ENCODE measurements at places on chromosomes 3 and 15. TPM values are rescaled to one million over a fixed set of nuclear protein-coding genes. Genes with fewer than 3 reads are reported as not detected.

SLC22A14 gene
- 0.32 TPM for total RNA-seq

FGF12 gene
- not detected for total RNA-seq

KY gene
- total RNA-seq = 4.8 TPM

GOLGA6L10 gene
- total RNA-seq = 0.32 TPM

MYZAP gene
- 0.65 TPM for total RNA-seq

EXD1 gene
- total RNA-seq = not detected

FEZF2 gene
- not detected for total RNA-seq

MUC4 gene
- total RNA-seq = not detected

MORC1 gene
- total RNA-seq = not detected

PPP1R14D gene
- total RNA-seq = not detected

CAND2 gene
- 6.9 TPM for total RNA-seq

PROS1 gene
- 59.1 TPM for total RNA-seq

MAGI1 gene
- 27.0 TPM for total RNA-seq

MKRN2OS gene
- total RNA-seq = not detected

DNAH12 gene
- total RNA-seq = 0.13 TPM

RHCG gene
- total RNA-seq = not detected

CCDC191 gene
- 5.0 TPM for total RNA-seq

NPAP1 gene
- total RNA-seq = 0.11 TPM

CCR2 gene
- total RNA-seq = not detected

TP63 gene
- total RNA-seq = 1.9 TPM

AGTR1 gene
- total RNA-seq = 0.43 TPM

SPINK8 gene
- not detected for total RNA-seq

CPLX3 gene
- total RNA-seq = not detected

TTLL13 gene
- 0.13 TPM for total RNA-seq

GOLGA6D gene
- not detected for total RNA-seq

KBTBD8 gene
- total RNA-seq = 7.3 TPM

MRAS gene
- 48.0 TPM for total RNA-seq

BFSP2 gene
- total RNA-seq = not detected

TMOD2 gene
- total RNA-seq = 6.9 TPM

FETUB gene
- not detected for total RNA-seq

ROPN1 gene
- 0.22 TPM for total RNA-seq

EPHA3 gene
- total RNA-seq = 0.26 TPM

SLC28A1 gene
- total RNA-seq = not detected

C15orf62 gene
- total RNA-seq = 0.11 TPM

CHRM5 gene
- not detected for total RNA-seq

KLHL24 gene
- 79.6 TPM for total RNA-seq

AMT gene
- total RNA-seq = 0.78 TPM

SNURF gene
- total RNA-seq = 11.7 TPM

C3orf49 gene
- total RNA-seq = not detected

IGSF11 gene
- total RNA-seq = not detected

MAGEL2 gene
- total RNA-seq = 0.13 TPM

ACP3 gene
- not detected for total RNA-seq

SLC7A14 gene
- total RNA-seq = 0.32 TPM

BLM gene
- 2.2 TPM for total RNA-seq

NCEH1 gene
- total RNA-seq = 29.9 TPM

CDHR4 gene
- total RNA-seq = 0.13 TPM

B4GALT4 gene
- 34.9 TPM for total RNA-seq

CEP19 gene
- total RNA-seq = 3.5 TPM

PLS1 gene
- total RNA-seq = 0.26 TPM

CLRN1 gene
- total RNA-seq = not detected

SLC24A5 gene
- total RNA-seq = not detected

SMCO1 gene
- not detected for total RNA-seq

HTR3E gene
- not detected for total RNA-seq

SUSD5 gene
- 31.5 TPM for total RNA-seq

GRAMD1C gene
- 2.2 TPM for total RNA-seq

LYSMD2 gene
- 4.8 TPM for total RNA-seq

CSPG4 gene
- total RNA-seq = 158 TPM

Data from articular chondrocyte of knee joint (primary cell).